ENCODE measurements at places on chromosomes 12 and 14. TPM values are rescaled to one million over a fixed set of nuclear protein-coding genes. Genes with fewer than 3 reads are reported as not detected.

HAL gene
- 0.06 TPM for total RNA-seq

CLSTN3 gene
- 138 TPM for total RNA-seq

AKAP3 gene
- 1.2 TPM for total RNA-seq

SCN8A gene
- 7.1 TPM for total RNA-seq

CLBA1 gene
- total RNA-seq: 6.4 TPM

ATF1 gene
- 15.8 TPM for total RNA-seq

Measured in glomerular endothelial cell (primary cell).